ENCODE measurements at places on chromosomes 5 and 9. TPM values are rescaled to one million over a fixed set of nuclear protein-coding genes. Genes with fewer than 3 reads are reported as not detected.

DNA sequence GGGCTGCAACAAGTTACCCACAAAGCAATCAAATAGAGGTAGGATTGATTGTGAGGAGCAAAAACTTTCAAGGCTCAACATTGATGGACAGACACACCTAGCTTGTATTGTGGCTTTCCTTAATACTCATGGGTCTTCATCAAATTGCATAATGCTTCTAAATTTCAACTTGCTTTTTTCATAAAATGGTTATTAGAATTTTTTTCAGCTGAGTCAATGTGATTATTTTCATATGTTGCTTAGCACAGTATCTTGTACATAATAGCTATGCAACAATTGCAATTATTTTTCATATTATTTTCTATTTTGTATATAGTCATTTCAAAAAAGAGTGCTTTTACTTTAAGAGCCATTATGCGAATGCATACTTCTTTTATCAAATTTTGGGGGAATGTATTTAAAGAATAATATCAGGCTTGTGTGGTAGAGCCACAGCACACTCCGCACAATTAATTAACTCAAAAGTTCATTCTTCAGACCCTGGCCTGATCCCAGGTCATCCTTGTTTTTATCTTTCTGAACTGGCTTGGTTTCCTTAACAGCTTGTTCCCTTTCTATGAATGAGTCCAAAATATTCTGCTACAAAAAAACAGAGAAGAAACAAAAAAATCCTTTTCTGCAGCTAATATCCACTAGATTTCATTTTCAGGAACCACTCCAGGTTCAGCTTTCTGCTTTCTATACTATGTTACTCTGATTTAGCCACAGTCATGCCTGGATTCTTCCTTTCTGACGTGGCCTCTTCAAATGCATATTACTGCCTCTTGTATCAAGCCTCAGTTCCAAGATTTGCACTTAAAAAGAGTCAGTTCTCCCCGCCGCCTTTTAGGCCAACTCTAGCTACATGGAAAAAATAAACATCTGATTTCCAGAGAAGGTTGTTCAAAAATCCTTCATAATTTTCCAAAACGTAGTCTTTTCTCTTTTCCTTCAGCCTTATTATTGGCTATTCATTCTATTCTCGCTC, 45.3 kb upstream of the CDH9 start:
- no peaks in the 10 kb centered on the region for H3K4me1 ChIP-seq
- H3K36me3 ChIP-seq, result no peaks in the 10 kb centered on the region
- no peak overlapping the region for H3K27ac ChIP-seq
- H3K4me3 ChIP-seq, result no peak overlapping the region
- DNase-seq, result no peak

DNA sequence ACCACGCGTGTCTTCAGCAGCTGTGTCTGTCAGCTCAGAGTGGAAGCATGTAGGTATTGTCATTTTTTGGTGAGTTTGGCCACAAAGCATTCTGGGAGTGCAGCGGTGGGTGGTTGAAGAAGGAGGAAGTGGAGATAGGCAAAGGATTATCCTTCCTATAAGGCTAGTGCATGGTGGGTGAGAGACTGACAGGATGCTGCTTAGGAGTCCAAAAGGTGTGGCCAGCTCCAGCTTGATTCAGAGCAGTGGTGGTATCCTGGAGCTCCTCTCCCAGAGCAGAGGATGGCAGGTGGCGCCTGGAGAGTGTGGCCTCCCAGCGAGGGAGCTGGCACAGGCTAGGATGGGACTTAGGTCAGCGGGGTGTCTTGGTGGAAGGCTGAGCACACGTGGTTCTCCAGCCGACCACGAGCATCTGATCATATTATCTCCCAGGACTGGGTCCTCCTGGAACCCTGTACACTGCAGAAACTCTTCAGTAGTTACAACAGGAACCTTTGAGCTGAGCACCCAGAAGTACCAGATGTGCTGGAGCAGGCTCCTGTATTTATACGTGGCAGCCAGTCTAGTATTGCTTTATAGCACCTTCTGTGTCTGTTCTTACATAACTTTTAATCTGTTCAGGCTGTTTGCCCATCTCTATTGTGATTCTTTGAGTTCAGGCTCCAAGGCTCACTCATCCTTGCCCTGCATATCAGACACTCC, 29.6 kb downstream of the MAML1 start:
- no peak for DNase-seq
- peak overlapping the region; percentile 39 for H3K27ac ChIP-seq
- H3K27me3 ChIP-seq, result no peaks in the 10 kb centered on the region

GRCh38 chr9:37905776-37906175, 1.8 kb upstream of the SLC25A51 start:
- H3K4me1 ChIP-seq, result peaks cover 28% of the 10 kb centered on the region
- no peak overlapping the region for H3K4me3 ChIP-seq
- no peaks in the 10 kb centered on the region for H3K27me3 ChIP-seq
- no peak for DNase-seq
- H3K27ac ChIP-seq, result no peak overlapping the region
- H3K36me3 ChIP-seq, result no peaks in the 10 kb centered on the region

DNA sequence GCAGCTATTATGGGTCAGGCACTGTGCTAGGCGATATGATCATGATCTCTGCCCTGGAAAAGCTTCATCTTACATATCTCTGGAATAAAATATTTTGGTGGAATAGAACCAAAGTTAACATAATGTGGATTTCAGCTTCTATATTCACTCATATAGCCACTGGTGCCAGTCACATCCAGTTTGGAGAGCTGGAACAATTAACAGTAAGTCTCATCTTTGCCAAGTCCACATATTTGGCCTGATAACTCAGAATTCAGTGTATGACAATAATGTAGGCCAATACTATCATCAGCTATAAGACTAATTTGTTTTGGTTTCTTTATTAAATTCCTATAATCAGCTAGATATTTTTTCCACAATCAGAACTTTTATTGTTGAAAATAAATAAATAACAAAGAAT, 5.9 kb upstream of the FAM13B start:
- H3K27me3 ChIP-seq, result no peaks in the 10 kb centered on the region
- H3K36me3 ChIP-seq, result no peaks in the 10 kb centered on the region
- no peaks in the 10 kb centered on the region for H3K4me1 ChIP-seq
- H3K27ac ChIP-seq, result no peak overlapping the region

- no peaks in the 10 kb centered on the region for H3K4me1 ChIP-seq
- no peak for DNase-seq
- H3K27me3 ChIP-seq, result no peaks in the 10 kb centered on the region
- no peaks in the 10 kb centered on the region for H3K36me3 ChIP-seq
- H3K27ac ChIP-seq, result no peak within 1 kb of the TSS
Observed at GRCh38 chr5:140868721-140869554, at the start of gene PCDHA11. Gene PCDHA11, plus strand, starts transcription at chr5:140868957. Its CDS starts 147 bp downstream, at chr5:140869104.

Gene DNAJC18
- 11.9 TPM for total RNA-seq

DNA sequence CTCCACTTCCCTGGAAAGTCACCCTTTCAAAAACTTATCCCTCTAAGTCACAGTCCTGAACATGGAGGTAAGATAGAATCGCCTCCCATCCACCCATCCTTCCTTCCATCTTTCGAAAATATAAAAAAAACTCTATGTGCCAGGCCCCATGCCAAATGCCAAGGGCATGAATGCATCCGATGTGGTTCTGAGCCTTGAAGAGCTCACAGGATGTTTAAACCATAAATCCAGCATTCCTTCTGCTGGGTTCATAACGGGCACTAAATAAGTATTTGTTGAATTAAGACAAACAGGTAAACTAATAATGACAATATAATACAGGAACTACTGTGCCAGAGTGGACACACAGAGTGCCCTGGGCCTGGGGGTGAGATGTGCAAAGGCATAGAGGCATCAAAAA, 147.3 kb downstream of the TTLL11 start:
- no peaks in the 10 kb centered on the region for H3K4me1 ChIP-seq
- no peak overlapping the region for H3K4me3 ChIP-seq
- H3K27ac ChIP-seq, result no peak overlapping the region
- no peak for DNase-seq
- no peaks in the 10 kb centered on the region for H3K27me3 ChIP-seq

Gene FGF1
- 1.8 TPM for total RNA-seq

DNA sequence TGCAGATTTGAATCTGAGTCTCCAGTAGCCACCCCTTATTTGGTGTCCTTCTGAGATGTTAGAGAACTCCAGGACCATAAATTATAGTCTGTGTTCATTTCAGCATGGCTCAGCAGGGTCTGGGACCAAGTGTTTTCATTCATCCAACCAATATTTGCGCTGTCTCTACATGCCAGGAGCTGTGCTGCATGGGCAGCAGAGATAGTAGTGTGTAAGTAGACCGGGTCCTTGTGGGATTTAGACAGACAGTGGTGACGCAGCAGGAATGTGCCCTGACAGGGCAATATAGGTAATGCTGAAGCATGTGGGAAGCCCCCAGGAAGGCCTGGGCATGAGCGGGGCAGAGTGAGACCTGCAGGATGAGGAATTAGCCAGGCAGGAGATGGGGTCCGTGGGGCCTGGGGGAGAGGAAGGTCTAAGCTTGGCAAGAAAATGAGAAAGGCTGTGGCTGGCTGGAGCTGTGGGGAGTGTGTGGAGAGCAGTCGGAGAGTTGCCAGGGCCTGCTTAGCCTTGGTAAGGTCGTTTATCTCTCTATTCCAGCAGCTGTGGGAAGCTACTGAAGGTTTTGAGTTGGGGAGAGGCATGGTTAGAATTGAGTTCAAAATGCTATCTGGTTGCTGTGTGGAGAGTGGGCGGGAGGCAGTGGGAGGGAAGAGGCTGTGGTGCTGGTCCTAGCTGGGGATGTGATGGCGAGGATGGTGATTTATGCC, 16.8 kb downstream of the STXBP1 start:
- no peaks in the 10 kb centered on the region for H3K27me3 ChIP-seq
- peak; percentile 46 for DNase-seq
- H3K36me3 ChIP-seq, result no peaks in the 10 kb centered on the region
- H3K4me1 ChIP-seq, result peaks cover 12% of the 10 kb centered on the region
- no peak overlapping the region for H3K4me3 ChIP-seq

- no peaks in the 10 kb centered on the region for H3K27me3 ChIP-seq
- H3K36me3 ChIP-seq, result peaks cover 3% of the 10 kb centered on the region
- peak overlapping the region; percentile 64 for H3K4me3 ChIP-seq
- peaks cover 22% of the 10 kb centered on the region for H3K4me1 ChIP-seq
- DNase-seq, result peak; percentile 82
Observed at GRCh38 chr9:135478829-135479468, 633 bp upstream of the PPP1R26 start.

DNA sequence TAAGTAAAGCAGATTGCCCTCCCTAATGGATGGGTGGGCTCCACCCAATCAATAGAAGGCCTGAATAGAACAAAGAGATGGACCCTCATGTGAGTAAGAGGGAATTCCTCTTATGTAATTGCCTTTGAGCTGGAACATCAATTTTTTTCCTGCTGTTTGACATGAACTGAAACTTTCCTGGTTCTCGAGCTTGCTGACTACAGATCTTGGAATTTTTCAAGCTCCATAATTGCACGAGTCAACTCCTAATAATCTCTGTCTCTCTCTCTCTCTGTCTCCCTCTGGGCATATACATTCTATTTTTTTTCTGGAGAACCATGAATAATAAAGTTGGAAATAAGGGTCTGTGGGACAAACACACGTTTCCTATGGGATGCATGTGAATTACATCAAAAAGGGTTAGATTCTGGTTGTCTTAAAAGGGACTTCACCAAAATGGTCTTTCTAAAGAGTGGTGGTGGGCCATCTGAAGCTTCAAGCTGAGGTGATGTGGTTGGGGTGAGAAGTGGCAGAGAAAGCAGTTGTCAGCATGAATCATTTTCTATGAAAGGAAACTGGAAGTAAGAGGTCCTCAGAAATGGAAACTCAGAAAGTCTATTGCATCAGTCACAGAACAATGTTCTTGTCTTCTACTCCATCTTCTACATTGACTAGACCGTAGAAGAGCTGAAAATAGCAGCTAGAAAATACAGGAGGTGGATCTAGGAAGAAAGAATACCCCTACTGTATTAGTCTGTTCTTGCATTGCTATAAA, 47.0 kb upstream of the HOMER1 start:
- no peaks in the 10 kb centered on the region for H3K36me3 ChIP-seq
- no peaks in the 10 kb centered on the region for H3K4me1 ChIP-seq
- H3K27me3 ChIP-seq, result no peaks in the 10 kb centered on the region
- no peak overlapping the region for H3K27ac ChIP-seq

- H3K27ac ChIP-seq, result no peak overlapping the region
- H3K36me3 ChIP-seq, result no peaks in the 10 kb centered on the region
- no peak for DNase-seq
- no peaks in the 10 kb centered on the region for H3K27me3 ChIP-seq
- H3K4me1 ChIP-seq, result peaks cover 44% of the 10 kb centered on the region
Observed at GRCh38 chr5:154193283-154193682, 2.8 kb downstream of the GALNT10 start.

DNA sequence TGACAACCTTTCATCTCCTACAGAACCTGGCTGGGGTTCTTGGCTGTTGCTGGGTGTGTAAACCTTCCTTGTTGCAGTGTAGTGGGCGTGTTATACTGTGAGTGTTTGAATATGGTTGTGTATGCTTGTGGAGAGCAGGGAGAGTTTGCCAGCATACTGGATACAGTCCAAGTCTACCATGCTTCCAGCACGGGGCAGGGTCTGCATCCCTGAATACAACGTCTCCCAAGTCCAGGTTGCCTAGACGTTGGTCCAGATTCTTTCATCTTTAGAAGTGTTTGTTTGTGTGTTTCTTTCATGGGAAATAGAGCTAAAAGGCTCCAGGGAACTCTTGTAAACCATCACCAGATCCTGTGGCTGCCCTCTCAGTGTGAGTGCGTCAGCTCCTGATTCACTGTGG, 46.4 kb downstream of the SYK start:
- H3K4me3 ChIP-seq, result no peak overlapping the region
- H3K27me3 ChIP-seq, result no peaks in the 10 kb centered on the region
- H3K36me3 ChIP-seq, result peaks cover 27% of the 10 kb centered on the region
- peak; percentile 21 for DNase-seq

- peak; percentile 52 for DNase-seq
- peaks cover 17% of the 10 kb centered on the region for H3K36me3 ChIP-seq
- H3K4me1 ChIP-seq, result peaks cover 21% of the 10 kb centered on the region
- no peak overlapping the region for H3K4me3 ChIP-seq
- H3K27me3 ChIP-seq, result peaks cover under 1% of the 10 kb centered on the region
- H3K27ac ChIP-seq, result no peak overlapping the region
Observed at GRCh38 chr5:668283-668995, 24.7 kb downstream of the TPPP start.

DNA sequence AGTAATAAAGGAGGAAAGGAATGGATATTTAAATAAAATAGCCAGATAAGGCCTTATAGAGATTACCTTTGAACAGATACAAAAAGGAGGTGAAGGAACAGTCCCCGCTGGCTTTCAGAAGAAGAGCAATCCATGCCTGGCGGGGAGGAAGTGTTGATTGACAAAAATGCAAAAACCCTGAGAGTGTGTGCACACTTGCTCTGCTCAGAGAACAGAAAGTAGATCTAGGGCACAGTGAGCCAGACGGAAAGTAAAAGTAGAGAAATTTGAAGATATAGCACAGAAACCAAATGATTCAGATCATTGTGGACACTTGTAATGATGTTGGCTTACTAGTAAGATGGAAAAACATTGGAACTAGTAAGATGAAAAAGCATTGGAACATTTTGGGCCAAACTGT, 720.6 kb downstream of the PTPRD start:
- no peaks in the 10 kb centered on the region for H3K4me1 ChIP-seq
- H3K27ac ChIP-seq, result no peak overlapping the region
- no peaks in the 10 kb centered on the region for H3K27me3 ChIP-seq
- no peaks in the 10 kb centered on the region for H3K36me3 ChIP-seq

DNA sequence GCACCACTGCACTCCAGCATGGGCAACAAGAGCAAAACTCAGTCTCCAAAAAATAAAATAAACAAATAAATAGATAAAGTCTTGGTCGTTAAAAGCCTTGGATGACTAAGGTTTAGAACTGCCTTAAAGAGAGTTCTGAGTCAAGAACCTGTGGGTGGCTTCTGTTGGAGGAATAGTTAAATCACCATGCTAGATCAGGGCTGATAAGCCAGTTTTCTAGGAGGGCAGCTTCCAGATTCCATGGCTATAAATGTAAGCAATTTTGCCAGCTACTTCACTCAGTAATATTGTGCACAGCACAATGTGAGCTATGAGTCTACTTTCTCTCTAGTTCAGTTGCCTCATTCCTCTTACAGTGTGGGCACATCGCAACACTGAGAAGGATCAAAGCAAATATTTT, 242.1 kb upstream of the NUDT12 start:
- no peak overlapping the region for H3K4me3 ChIP-seq
- no peak for DNase-seq
- H3K36me3 ChIP-seq, result no peaks in the 10 kb centered on the region
- no peak overlapping the region for H3K27ac ChIP-seq

Gene ENHO
- 0.61 TPM for total RNA-seq
